ENCODE measurements at places on chromosomes 2 and 18.

- no peak for DNase-seq
These were observed 64.2 kb upstream of the OTOS start for GRCh38 chr2:240204431-240205276.

DNA sequence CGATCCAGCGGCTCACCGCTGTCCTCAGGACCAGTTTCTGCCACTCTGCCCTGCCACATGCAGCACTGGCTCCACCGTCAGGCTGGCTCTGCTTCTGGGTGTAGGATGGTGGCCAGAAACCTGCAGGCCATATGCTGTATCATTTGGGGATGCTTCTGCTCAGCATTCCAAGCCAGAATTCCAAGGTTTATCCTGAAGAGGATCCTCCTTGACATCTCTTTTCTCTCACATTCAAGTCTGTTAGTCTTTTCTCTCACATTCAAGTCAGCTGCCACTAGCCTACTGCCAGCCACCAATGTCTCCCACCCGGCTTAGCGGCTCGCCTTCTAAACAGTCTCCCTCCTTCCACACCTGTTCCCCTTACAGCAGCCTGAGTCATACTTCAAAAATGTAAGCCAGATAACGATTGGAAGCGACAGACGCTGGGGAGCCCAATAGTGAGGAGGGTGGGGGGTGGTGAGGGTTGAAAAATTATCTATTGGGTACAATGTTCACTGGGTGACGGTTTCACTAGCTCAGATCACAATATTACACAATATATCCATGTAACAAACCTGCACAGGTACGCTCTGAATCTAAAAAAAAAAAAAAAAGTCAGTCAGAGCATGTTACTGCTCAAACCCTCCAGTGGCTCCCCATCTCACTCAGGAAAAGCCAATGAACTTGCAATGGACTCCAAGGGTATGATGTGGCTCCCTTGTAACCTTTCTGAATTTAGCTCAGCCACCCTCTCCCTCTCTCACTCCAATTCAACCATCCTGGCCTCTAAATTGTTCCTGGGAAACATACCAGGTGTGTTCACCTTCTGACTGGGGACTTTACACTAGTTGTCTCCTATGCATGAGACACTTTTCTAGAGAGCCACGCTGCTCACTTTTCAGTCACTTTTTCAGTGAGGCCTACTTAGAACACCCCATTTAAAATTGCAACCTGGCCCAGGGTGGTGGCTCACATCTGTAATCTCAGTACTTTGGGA is 38.8 kb upstream of the SP3 start:
- DNase-seq: peak; percentile 6

DNA sequence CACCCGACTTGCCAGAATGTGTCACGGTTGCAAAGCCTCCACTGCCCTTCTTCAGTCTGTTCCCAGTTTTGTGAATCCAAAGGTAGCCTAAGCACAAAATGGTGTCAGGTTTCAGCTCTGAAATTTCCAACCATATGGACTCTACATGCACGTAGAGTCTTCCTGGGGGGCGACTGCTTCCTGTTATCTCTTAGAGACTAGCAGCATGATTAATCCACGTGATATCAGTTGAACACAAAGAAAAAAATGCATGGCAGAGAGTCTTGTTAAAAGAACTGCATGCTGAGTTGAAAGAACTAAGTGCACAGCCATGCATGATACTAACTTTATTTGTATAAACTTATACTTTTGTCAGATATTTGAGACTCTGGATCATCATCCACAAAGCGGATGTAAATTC is 404.4 kb downstream of the SOCS6 start:
- no peak for DNase-seq

DNA sequence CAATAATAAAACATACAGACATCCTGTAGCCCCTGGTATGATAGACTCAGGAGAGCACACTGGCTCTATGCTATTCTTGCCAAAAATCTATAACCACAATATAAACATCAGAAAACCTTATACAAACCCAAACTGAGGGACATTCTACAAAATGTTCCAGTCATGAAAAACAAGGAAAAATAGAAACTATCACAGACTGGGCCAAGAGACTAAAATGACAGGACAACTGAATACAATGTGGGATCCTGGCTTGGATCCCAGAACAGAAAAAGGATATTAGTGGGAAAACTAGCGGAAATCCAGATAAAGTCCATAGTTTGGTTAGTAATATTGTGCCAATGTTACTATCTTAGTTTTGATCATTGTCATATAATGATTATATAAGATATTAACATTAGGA is 29.6 kb upstream of the EPAS1 start:
- no peak for DNase-seq

- no peak for DNase-seq
These were observed 163.2 kb upstream of the TWIST2 start for GRCh38 chr2:238684362-238685326.

- DNase-seq: no peak
These were observed 949.8 kb upstream of the LRATD1 start for GRCh38 chr2:13682540-13683272.

DNA sequence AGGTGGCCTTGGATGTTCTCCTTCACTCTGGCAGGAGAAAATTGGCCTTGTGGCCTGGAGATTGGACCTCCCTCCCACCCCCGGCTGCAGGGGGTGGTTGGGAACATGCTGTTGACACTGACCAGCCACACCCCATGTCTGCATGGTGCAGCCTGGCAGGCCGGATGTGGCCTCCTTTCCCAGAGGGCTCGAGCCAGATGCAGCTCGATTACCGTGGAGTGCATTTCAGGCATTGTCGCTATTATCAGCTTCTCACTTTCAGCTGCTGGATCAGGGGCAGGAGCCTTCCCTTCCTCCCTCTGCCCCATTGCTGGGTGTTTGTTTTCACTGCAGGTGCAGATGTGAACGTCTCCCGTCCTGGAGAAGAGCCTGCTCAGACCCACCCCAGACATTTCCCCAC is 211.0 kb upstream of the SIX2 start:
- no peak for DNase-seq

DNA sequence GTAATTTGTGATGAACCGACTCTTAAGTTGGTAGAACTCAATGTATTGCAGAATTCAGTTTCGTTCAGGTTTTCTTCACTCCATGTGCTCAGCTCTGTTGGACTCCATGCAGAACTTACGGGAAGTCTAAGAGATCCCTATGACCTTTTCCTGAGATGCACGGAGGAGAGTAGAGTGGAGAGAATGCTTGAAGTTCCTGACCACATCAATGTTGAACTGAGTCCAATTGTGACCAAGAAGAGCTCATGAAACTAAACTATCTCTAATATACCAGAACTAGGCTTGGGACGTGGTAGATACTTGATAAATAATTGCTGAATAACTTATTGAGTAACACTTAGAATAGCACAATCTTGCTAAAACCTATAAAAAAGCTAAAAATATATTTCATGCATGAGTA is 47.2 kb downstream of the TMEM178A start:
- no peak for DNase-seq

DNA sequence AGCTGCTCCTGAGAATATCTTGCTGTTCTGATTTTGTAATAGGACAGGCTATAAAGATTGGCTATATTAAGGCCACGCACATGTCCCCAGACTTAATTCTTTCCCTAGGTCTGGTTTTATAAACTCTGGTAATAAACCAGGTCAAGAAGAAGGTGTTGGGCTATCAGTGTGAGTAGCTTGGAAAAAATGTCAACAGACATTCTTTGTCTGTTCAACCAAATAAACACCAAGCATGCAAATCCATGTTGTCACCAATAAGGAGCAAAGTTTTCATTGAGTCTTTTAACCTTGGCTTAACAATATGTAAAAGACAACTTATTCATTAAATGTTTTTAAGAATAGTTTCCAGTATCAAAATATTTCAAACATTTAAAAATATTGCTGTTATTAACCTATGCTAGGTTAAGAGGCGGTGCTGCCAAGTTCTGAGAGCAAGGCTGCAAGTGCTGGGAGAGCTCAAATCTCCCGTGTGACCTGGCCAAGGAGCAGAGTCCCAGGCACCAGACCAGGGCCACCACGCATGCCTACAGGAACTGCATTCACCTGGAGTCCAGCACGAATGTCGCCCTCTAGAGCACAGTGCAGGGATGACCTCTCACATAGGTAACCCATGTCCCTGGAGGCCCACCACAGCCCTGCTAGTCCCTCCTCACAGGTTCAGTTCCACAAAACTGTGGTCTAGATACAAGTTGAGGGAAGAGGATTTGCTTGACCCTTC is 120.5 kb upstream of the POU3F3 start:
- DNase-seq: no peak

GRCh38 chr2:31236433-31237205 is 2.7 kb downstream of the EHD3 start:
- DNase-seq: no peak

DNA sequence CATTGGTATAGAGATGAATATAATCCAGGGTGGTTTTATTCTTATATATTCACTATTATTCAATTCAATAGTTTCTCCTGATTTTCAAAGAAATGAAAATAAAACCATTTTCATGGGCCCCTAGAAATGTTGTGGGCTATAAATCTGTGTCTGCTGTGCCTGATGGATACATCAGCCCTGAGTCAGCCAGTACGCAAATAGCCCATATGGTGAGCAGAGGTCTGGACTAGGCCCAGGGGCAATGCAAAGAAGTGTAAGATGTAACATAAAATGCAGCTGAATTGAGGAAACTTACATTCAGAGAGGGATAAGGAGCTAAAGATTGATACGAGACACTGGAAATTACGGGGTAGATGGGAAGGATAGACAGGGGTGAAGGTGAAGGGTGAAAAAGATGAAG is 122.5 kb downstream of the MAIP1 start:
- DNase-seq: no peak

DNA sequence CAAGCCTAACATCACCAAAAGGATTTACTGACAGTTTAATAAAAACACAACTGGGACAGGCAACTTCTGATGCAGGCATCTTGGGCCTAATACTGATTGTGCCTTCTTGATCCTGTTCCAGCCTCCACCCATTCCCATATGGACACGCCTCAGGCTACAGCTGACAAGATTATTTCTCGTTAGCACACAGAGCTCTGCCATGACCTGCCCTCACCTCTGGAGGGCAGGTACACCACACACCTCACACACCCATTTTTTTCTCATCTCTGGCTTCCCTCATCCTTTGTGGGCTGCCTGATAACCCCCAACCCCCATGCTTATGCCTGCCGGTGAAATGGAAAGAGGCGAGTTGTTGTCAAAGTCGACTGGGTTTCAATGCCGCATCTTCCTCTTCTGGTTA is 147.0 kb downstream of the ANTXR1 start:
- DNase-seq: no peak

GRCh38 chr2:170503971-170504809 is 210.9 kb upstream of the SP5 start:
- no peak for DNase-seq

Measured in CD4-positive, alpha-beta T cell treated with Interleukin-21 for 1 hour (primary cell).